ENCODE measurements at places on chromosomes 12 and 14.

GRCh38 chr14:22577334-22577908, 11.6 kb downstream of the DAD1 start:
- no peak for DNase-seq

DNA sequence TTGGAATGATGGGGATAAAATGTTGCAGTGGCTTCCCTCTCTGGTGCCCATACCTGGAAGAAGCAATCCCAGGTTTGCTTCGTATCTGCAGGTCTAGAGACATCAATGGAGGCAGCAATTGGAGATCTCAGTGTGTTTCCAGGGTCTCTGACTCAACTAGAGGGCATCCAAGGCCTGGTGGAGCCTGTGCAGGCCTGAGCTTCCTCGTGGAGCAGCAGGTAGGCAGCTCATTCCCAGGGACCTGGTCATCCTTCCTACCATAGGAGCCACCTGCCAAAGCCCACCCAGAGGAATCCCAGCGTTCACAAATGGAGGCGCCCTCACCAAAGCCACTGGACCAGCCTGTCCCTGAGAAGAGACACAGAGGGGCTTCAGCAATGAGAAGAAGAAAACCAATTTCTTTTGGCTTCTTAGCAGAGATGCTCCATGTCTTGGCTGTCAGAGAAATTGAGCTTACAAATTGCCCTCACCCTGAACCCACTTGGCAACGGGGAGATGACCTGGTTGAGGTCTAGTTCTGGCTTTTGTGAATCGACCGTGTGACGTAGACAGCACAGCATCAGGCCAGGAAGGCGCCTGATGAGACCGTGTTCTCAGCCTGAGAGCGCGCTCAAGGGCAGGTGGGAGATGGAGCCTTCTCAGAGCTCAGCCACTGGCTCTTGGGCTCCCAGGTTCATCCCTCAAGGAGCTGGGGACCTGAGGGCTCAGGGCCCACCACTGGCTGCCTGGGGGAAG, 283.6 kb downstream of the DPF3 start:
- DNase-seq, result no peak

- no peak for DNase-seq
Measured at GRCh38 chr12:27467641-27468040, 21.1 kb downstream of the SMCO2 start.

DNA sequence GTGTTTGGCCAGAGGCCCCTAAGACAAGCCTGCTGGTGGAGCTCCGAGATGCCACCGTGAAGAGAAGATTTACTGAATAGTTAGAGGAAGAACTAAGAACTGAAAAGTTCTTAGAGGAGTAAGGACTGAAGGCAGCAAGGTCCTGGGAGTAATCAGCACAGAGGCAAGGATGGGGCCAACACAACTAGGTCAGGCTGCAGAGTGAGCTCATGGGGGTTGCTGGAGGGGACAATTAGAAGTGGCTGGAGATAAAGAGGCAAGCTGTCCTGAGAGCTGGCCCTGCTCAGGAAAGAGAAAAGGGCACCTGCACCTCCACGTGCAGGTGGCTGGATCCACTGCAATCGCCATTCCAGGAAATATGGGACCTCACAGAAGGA, 52.7 kb downstream of the NFKBIA start:
- no peak for DNase-seq
